Esophagus squamous epithelium (tissue), 5 donors: ENCODE measurements at places on chromosomes 12 and 14. TPM values are rescaled to one million over a fixed set of nuclear protein-coding genes. Genes with fewer than 3 reads are reported as not detected.

Gene LMBR1L
- 32.1 TPM for total RNA-seq

Gene KRT77
- total RNA-seq, result not detected

Gene CCDC177
- not detected for total RNA-seq

Gene CLEC1B
- total RNA-seq, result not detected

Gene TROAP
- total RNA-seq, result 10.2 TPM

Gene TAS2R19
- 5.9 TPM for total RNA-seq

Gene CEBPE
- not detected for total RNA-seq

Gene DPY19L2
- total RNA-seq, result 0.15 TPM

Gene KRT6C
- total RNA-seq, result 2,251 TPM

Gene KLHL33
- not detected for total RNA-seq

Gene PTGER2
- 1.1 TPM for total RNA-seq

Gene B4GALNT3
- 9.7 TPM for total RNA-seq

Gene NRXN3
- 15.8 TPM for total RNA-seq

Gene IFNG
- not detected for total RNA-seq

Gene CSRP2
- total RNA-seq, result 57.6 TPM

Gene DDN
- total RNA-seq, result 0.27 TPM

Gene SDSL
- 1.5 TPM for total RNA-seq

Gene CPNE8
- total RNA-seq, result 17.5 TPM
